ENCODE measurements at places on chromosomes 2 and 18. TPM values are rescaled to one million over a fixed set of nuclear protein-coding genes. Genes with fewer than 3 reads are reported as not detected.

- no peaks in the 10 kb centered on the region for H3K4me1 ChIP-seq
- peak; percentile 76 for DNase-seq
- no peaks in the 10 kb centered on the region for H3K27me3 ChIP-seq
- H3K36me3 ChIP-seq = no peaks in the 10 kb centered on the region
- no peak overlapping the region for H3K4me3 ChIP-seq
- H3K27ac ChIP-seq = no peak overlapping the region
Measured at GRCh38 chr2:71548646-71549425, 95.5 kb downstream of the DYSF start.

- no peaks in the 10 kb centered on the region for H3K4me1 ChIP-seq
- no peaks in the 10 kb centered on the region for H3K27me3 ChIP-seq
- H3K36me3 ChIP-seq = no peaks in the 10 kb centered on the region
- H3K27ac ChIP-seq = no peak overlapping the region
- DNase-seq = no peak
Measured at GRCh38 chr2:88022669-88022921, 6.2 kb upstream of the RNU2-63P start.

DNA sequence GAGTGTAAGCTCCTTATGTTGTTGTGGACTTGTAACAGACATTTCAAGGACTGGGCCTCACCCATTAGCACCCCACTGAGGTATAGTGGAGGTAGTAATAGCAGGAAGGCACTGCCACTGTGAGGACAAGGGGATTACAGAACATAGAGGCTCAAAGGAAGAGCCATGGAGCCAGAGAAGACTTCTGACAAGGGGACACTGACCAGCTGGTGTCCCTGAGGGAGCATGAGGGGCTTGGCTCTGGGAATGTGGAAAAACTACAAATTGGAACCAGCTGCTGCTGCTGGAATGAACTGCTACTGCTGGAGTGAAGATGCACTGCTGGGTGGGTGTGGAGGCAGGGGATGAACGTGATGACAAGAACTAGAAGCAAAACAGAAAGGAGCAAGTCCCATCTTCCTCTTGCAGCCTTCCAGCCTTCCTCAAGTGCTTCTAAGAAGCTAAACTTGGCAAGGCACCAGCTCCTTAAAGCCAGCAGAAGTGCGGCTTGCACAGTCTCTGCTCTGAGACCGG is 167.3 kb upstream of the NOSTRIN start:
- peak overlapping the region; percentile 59 for H3K27ac ChIP-seq
- no peaks in the 10 kb centered on the region for H3K27me3 ChIP-seq
- DNase-seq = peak; percentile 78
- no peaks in the 10 kb centered on the region for H3K36me3 ChIP-seq
- H3K4me3 ChIP-seq = no peak overlapping the region

DNA sequence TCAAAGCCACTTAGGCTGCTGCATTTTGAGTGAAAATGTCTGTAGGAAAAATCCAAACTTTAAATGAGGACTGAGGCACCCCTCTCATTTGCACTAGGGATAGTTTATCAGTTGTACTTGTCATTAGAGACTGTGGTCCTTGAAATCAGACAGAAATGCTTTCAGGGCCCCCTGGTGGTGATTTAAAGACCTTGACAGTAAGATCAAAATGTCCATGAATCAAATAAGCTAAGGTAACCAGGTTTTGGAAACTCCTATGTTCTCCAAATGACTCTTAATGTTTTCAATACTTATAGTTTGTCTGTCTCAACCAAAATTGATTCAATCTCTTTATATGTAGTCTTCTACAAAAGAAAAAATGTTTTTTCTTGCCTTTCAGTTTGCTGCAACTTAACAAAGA is 28.8 kb upstream of the DDX18 start:
- no peak overlapping the region for H3K4me3 ChIP-seq

- H3K36me3 ChIP-seq = no peaks in the 10 kb centered on the region
- no peak for DNase-seq
Measured at GRCh38 chr2:222232372-222232771, 66.4 kb downstream of the PAX3 start.

DNA sequence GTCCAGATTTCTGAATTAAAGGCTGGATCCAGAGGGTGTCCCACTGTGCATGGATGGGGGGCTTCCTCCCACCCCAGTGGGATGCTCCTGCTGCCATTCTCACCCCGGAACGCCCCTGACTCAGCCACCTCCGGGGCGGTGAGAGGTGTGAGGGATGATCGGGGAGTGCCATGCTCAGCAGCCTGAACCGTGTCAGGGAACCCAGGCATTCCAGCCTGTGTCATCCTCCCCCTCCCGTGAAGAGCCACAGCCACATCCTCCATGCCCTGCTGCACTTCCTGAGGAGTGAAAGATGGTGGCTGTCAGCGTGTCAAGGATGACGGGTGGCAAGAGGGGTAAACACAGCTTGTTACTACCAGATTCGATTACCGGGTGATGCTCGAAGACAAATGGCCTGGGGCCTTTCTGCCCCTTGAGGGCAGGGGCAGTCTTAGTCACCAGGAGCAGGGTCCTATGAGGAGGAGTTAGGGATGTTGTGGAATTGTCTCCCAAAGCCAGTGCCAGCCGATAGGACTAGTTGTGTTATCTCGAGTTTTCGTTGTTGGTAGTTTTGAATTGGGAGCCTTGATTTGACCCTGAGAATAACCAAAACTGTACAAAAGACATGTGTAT is 80.8 kb downstream of the TCF7L1 start:
- H3K27ac ChIP-seq = no peak overlapping the region
- DNase-seq = no peak
- no peak overlapping the region for H3K4me3 ChIP-seq
- H3K36me3 ChIP-seq = no peaks in the 10 kb centered on the region
- H3K27me3 ChIP-seq = no peaks in the 10 kb centered on the region

- DNase-seq = no peak
- no peak overlapping the region for H3K4me3 ChIP-seq
- H3K27ac ChIP-seq = no peak overlapping the region
Measured at GRCh38 chr2:5587766-5588165, 104.4 kb upstream of the SOX11 start.

- H3K36me3 ChIP-seq = no peaks in the 10 kb centered on the region
- H3K4me1 ChIP-seq = peaks cover 30% of the 10 kb centered on the region
- peak overlapping the region; percentile 74 for H3K27ac ChIP-seq
- no peak overlapping the region for H3K4me3 ChIP-seq
- peak; percentile 53 for DNase-seq
Measured at GRCh38 chr2:218332920-218333645, 23.6 kb upstream of the CATIP start.

GRCh38 chr2:38057651-38058410 is 18.1 kb downstream of the CYP1B1 start:
- no peaks in the 10 kb centered on the region for H3K36me3 ChIP-seq
- H3K27me3 ChIP-seq = no peaks in the 10 kb centered on the region
- no peak overlapping the region for H3K4me3 ChIP-seq

DNA sequence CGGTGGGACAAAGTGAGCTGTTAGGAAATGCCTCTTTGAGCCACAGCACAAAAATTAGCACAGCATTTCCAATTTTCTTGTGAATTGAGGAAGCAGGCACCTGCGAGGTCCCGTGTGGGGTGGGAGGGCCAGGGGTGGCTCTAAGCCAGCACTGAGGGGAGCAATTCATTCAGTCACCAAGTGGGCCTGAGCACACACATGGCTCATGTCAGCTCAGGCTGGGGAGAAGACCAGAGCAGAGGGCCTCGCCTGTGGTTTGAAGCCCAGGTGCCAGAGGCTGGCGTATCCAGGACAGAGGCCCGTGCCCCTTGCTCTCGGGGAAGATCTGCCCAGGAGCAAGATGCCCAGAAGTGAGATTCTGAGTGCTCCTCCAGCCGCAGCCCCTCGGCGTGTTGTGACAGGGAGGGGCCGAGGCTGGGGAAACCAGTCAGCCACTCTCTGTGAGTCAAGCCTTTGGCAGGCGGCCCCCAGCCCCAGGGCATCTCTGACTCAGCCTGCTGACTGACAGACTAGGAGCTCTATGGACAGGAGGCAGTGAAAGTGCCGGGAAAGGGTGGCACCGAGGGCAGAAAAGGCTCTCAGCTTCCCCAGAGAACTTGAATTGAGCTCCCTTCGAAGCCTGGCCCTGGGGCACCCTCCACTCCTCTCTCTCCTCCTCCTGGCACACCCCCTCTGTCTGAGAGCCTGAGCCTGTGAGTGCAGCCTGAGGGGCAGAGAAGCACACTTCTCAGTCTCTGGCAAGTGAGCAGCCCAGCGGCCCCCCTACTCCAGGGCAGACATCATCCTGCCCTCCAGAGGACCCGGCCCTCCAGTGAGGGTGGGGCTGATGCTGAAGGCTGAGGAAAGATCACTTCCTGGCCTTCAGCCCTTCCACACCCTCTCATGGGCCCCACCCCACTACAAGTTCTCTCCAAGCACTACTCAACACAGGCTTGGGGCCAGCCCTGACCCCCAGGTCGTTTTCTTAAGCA is 32.3 kb downstream of the CYP26B1 start:
- no peak overlapping the region for H3K27ac ChIP-seq
- H3K4me3 ChIP-seq = no peak overlapping the region
- peak; percentile 77 for DNase-seq
- no peaks in the 10 kb centered on the region for H3K4me1 ChIP-seq

DNA sequence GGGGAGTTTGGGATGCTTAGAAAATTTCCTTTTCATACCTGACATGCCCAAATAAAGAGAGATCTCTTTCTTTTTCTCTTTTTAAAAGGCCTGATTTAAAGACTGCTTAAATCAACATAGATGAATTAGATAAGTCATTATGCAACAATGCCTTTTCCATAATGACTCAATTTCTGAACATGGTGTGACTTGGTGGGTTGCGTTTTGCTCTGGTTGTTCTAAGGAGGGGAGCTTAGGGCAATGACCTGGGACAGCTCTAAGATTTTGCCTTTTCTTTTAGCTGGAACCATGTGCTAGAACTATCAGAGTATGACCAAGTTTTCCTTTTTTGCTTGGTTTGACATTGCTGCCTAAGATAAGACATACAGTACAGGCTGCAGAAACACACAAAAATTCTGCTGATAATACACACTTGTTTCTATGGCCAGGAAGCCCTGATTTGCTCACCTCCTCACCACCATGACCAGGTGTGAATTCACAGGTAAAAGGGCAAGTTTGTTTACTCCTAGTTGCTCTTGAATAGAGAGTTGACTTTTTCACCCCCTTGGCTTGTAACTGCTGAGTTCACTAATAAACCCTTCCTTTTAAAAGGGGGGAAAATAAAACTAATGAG is 58.1 kb upstream of the IL1RL1 start:
- H3K36me3 ChIP-seq = no peaks in the 10 kb centered on the region
- H3K27me3 ChIP-seq = peaks cover 38% of the 10 kb centered on the region
- no peak overlapping the region for H3K27ac ChIP-seq
- H3K4me3 ChIP-seq = no peak overlapping the region
- no peaks in the 10 kb centered on the region for H3K4me1 ChIP-seq
- DNase-seq = no peak

GRCh38 chr2:241048949-241049343 is 50.5 kb downstream of the SNED1 start:
- DNase-seq = no peak
- H3K4me1 ChIP-seq = no peaks in the 10 kb centered on the region
- no peak overlapping the region for H3K27ac ChIP-seq

DNA sequence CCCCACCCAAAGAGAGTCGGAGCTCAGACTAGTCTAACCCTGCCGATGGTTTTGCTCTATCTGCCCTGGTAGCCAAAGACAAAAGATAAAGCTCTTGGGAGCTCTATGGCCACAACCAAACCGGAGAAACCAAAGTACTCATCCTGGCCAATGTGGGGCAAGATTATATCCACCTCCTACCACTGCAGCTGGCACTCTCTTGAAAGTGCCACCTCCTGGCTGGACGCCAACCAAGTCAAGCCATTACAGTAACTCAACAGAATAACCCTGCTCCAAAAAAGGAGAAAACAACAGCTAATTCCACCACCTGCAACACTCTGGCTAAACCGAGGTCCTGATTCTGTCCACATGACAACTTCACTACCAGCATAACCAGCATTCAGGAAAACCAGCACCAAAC is 57.6 kb downstream of the SESTD1 start:
- H3K4me1 ChIP-seq = no peaks in the 10 kb centered on the region
- no peak for DNase-seq
- no peak overlapping the region for H3K27ac ChIP-seq
- H3K4me3 ChIP-seq = no peak overlapping the region
- H3K27me3 ChIP-seq = no peaks in the 10 kb centered on the region

- no peak overlapping the region for H3K27ac ChIP-seq
- H3K4me1 ChIP-seq = no peaks in the 10 kb centered on the region
- H3K4me3 ChIP-seq = no peak overlapping the region
- no peaks in the 10 kb centered on the region for H3K27me3 ChIP-seq
Measured at GRCh38 chr18:58324824-58325480, 280.9 kb downstream of the NEDD4L start.

DNA sequence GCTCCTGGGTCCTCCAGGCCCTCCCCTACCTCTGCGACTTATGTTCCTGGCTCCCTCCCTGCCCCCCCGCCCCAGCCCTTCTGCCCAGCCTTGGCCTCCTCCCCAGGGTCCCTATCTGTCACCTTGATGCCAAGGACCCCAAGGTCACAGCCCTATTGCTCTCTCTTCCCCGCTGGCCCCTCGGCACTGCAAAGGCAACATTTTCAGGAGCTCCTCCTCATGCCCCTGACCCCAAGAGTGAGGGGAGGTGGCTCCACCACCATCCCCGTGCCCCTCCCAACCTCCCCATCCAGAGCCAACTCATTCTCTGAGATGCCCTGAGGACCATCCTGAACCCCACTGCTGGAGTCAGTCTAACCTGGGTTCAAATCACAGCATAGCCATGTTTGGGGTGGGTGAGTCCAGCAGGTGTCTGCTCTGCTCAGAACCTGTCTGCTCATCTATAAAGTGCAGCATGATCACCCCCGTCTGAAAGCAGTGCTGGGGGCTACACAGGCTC is 11.7 kb downstream of the LIMS2 start:
- no peak overlapping the region for H3K4me3 ChIP-seq
- peaks cover 29% of the 10 kb centered on the region for H3K4me1 ChIP-seq
- H3K27ac ChIP-seq = no peak overlapping the region

DNA sequence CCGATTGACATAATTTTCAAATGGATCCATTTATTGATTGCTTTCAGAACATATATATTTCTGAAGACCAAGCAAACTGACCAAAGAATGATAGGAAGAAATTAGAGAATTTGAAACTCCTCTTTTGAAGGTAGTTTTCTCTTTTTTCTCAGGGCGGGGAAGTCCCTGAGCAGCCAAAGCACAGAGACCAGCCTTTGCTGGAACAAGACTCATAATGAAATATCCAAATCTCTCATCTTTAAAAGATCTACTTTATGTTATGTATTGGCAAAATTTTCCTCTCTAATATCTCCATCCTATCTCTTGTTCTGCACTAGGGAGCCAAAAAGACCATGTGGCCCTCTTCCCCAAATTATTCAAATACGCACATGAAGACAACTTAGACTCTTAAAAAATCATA is 379.0 kb upstream of the TCF4 start:
- H3K4me3 ChIP-seq = no peak overlapping the region
- no peaks in the 10 kb centered on the region for H3K27me3 ChIP-seq
- no peak for DNase-seq
- H3K36me3 ChIP-seq = no peaks in the 10 kb centered on the region
- H3K27ac ChIP-seq = no peak overlapping the region
- H3K4me1 ChIP-seq = no peaks in the 10 kb centered on the region

PLEKHA3 gene
- 9.6 TPM for total RNA-seq

LINC00305 gene
- 0.21 TPM for total RNA-seq

COPS7B gene
- 29.7 TPM for total RNA-seq

TFPI gene
- 9.3 TPM for total RNA-seq

UCN gene
- 6.6 TPM for total RNA-seq

MAP4K4 gene
- total RNA-seq = 131 TPM

HOXD1 gene
- not detected for total RNA-seq

GREB1 gene
- total RNA-seq = 32.6 TPM

LOXHD1 gene
- 0.21 TPM for total RNA-seq

KLHL14 gene
- 69.8 TPM for total RNA-seq

TET3 gene
- 10.2 TPM for total RNA-seq

IL1B gene
- not detected for total RNA-seq

TMEM247 gene
- total RNA-seq = not detected

KLF7 gene
- 9.3 TPM for total RNA-seq

SIX2 gene
- 0.89 TPM for total RNA-seq

CD8B2 gene
- total RNA-seq = not detected

OR6B2 gene
- total RNA-seq = not detected

MYL1 gene
- total RNA-seq = not detected
